ENCODE measurements at places on chromosomes 4 and X. TPM values are rescaled to one million over a fixed set of nuclear protein-coding genes. Genes with fewer than 3 reads are reported as not detected.

- DNase-seq, result no peak
Measured at GRCh38 chr4:113758372-113758771, 3.2 kb downstream of the CAMK2D start.

- no peak for DNase-seq
Measured at GRCh38 chrX:39948582-39948981, 149.2 kb downstream of the BCOR start.

GRCh38 chr4:76095568-76095967, 21.1 kb downstream of the ART3 start:
- no peak for DNase-seq

DNA sequence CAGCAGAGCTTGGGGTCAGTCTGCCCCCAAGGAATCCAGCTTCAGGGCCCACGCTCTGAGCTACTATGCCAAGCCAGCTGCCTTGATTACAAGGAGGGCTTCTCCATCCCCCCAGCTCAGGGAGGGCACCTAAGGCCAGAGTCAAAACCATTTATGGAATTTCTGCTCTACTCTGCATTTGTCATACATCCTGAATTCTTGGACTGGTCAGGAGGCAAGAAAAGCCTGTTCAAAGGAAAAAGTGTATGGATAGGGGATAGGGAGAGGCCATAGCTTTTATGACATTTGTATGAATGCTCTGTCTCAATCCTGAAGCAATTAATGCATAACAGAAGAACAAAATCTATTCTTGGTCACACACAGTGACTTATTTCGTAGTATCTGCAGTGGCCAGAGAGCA, 32.2 kb downstream of the EDNRA start:
- DNase-seq, result no peak

- DNase-seq, result no peak
Measured at GRCh38 chr4:139115226-139115625, 61.8 kb downstream of the ELF2 start.

MGARP gene
- 2.2 TPM for total RNA-seq

DNA sequence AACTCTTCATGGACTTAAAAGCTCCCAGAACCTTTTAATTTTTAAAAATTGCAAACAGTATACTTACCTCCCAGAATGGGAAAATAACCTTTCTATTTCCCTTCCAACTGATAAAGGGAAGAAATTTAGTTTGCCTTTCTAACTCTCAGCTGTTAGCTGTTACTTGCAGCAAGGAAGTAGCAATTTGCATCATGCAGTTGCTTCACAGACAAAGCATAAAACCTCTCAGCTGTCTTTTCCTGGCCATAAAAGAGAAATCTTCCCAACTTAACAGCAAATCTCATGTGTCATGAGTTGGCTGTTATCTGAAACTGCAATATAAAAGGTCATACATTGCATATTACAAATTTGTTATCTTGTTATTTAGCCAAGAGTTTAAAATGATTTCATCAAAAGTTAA, 18.4 kb downstream of the C4orf17 start:
- no peak for DNase-seq

TMEM156 gene
- total RNA-seq, result not detected

KIF4A gene
- total RNA-seq, result 2.2 TPM

SPCS3 gene
- 60.2 TPM for total RNA-seq

DNA sequence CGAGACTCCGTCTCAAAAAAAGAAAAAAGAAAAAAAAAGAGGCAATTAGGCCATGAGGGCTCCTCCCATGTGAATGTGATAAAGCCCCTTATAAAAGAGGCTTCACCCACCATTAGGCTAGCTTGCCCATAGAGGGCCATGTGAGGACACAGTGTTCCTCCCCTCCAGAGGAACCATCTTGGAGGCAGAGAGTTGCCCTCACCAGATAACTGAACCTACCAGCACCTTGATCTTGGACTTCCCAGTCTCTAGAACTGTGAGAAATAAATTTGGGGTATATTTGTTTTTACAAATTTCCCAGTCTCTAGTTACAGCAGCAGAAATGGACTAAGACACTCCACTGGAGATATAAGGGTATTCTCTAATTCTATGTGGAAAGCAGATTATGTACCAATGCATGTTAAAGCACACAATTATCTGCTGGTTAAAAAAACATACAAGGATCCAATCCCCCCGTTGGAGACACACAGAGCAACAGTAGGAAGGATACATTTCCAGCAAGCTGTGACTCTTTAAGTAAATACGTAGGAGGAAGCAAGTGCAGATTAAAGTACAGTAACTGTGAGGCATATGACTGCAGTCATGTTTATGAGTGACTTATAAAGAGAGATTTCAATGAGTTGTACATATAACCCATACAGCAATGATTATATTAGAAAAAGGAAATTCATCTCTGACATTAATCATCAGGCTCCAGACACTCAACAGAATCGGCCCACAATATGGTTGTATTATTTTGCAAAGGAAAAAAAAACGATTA, 21.4 kb downstream of the SH3RF1 start:
- no peak for DNase-seq

DNA sequence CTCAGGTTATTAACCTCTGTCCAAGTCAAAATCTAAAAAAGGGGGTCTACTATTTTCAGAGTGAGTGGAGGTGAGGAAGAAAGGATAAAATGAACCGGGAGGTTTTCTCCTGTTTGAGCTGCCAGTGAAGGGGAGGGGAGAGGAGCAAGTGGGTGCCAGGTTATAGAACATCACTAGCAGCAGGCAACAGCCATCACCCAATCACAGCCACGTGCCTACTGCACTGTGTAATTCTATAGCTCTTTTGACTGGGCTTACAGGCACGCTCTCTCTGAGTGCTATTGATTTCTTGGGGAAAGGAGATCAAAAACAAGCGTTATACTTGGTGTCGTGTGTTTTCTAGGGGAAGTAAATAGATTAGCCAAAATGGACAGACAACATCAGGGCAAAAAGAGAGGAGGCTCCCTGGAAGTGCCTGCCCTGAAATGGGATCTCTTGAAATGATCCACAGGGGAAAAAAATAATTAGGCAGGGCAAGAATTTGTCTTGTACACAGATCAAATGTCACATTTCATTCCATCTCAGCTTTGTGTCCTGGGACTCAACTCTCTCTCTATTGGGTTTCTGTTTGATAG, 300.5 kb upstream of the LCORL start:
- DNase-seq, result no peak

DNA sequence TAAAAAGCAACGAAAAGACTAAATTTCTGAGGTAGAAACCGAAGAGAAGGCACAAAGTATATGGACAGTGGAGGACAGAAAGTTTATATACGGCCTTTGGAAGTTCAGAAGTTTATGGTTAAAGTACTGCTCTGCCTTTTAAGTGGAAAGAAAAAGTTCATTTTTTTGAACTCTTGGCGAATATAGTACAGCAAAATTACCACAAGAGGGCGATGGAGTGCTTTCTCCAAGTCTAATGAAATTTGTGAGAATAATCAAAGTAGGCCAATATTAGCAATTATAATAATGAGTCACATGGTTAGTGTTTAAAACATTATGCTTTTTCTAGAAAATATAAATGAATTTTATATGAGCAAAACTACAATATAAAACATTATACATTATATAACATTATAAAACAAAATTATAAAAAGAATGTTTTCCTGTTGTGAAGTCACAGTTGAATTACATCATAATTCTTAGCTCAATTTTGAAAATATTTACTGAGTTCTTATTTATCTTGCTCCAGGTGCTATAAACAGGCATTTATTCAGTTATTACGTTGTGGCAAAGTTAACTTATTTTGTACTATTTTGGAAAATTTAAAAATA, 136.2 kb upstream of the BMPR1B start:
- DNase-seq, result no peak

DNA sequence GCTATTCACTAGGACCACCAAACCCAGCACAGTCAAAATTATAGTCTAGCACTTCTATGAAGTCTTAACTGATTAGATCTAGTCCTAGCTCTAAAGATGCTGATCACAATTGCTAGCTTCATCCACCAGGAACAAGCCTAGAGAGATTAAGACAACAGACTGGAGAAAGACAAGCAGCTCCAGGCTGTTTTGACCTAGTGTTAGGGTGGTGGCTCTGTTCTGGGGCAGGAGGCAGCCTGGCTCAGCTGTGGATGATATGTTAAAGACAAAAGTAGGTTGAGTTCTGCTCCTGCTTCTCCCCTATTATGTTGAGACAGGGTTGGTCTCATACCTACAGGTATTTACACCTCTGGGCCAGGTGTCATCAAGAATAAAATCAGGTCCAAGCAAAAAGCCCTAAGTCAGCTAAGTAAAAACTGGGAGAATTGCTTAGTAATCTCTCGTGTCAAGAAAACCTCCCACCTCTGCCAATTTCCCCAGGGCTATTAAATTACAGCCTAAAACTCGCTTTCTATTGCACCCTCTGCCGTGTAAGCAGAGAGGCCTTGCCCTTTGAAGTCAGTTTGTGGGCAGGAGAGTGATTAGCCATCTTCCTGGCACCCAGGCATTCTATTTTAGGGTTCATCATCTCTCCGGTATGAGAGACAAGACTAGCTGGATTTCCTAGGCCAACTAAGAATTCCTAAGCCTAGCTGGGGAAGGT, 39.9 kb downstream of the RAB40AL start:
- no peak for DNase-seq

GRCh38 chr4:67558493-67558892, at the start of gene STAP1:
STAP1 (plus strand) TSS chr4:67558727; CDS start chr4:67558810, 83 bp downstream.
- no peak for DNase-seq

DNA sequence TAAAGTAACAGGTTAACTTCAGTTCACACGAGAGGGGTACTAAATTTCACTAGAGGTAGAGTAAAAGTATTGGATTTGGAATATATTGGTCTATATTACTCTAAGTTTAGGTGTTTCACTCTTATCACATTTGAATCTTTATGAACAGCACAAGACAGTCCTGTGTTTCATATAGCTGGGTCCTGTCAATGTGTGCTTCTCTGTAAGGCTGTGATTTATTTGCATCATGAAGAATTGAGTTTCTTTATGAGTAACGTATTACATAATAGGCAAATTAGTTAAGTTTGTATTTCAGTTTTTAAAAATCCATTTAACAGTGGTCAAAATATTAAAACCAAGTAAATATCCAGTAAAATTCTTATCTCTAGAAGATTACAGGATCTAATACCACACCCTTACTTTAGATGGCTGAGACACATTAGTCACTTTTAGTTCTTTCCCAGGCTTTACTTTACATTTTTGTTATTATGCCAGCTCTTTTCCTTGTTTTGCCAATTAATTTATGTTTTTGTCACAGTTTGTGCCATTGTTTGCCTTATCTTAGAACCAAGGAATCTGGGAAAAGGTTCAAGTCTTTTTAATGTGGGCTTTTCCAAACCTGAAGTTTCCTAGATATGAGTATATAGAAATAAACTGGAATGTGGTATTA, 32.1 kb downstream of the NUDT6 start:
- no peak for DNase-seq

- no peak for DNase-seq
Measured at GRCh38 chrX:46991664-46992063, 79.4 kb downstream of the JADE3 start.

IL2 gene
- not detected for total RNA-seq

GRCh38 chrX:74178536-74178935, 125.4 kb upstream of the ZCCHC13 start:
- DNase-seq, result no peak

DNA sequence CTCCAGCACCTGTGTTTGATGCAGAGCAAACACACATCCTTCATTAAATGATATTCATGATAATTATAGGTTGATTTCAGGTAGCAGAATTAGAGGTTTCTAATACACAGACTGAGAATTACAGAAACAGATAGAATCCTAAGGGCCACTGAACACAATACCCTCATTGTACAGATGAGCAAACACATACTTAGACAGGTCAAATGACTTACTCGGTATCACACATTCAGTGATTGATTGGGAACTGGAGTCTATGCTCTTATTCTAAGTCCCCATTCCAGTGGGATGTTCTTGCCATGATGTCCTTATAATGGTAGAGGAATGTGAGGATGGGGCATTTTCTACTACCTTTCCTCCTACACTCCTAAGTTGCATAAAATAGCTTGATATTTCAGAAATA, 70.8 kb downstream of the DCAF8L1 start:
- DNase-seq, result no peak

ETDA gene
- not detected for total RNA-seq

GRCh38 chrX:15546745-15547144, 46.1 kb downstream of the BMX start:
- no peak for DNase-seq

PDGFC gene
- 19.4 TPM for total RNA-seq

- no peak for DNase-seq
Measured at GRCh38 chr4:2862528-2862927, 18.9 kb downstream of the ADD1 start.

GRCh38 chr4:144655491-144655890, 9.5 kb downstream of the HHIP start:
- no peak for DNase-seq

DNA sequence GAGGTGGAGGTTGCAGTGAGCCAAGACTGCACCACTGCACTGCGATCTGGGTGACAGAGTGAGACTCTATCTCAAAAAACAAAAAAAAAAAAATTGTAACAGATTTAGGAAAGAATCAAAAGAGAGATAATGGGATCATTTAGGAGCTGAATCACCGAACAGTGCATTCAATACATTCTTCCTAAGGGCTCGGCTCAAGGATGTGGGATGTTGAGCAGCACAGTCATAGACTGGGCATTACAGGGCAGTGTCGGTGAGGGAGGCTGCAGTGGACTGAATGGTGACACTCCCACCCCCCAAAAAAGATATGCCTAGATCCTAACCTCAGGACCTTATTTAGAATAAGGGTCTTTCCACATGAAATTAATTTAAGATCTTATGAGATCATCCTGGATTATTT, 70.0 kb downstream of the EVC2 start:
- DNase-seq, result no peak

- DNase-seq, result no peak
Measured at GRCh38 chrX:71056867-71057266, 11.3 kb downstream of the SNX12 start.

SOWAHD gene
- total RNA-seq, result not detected

DNA sequence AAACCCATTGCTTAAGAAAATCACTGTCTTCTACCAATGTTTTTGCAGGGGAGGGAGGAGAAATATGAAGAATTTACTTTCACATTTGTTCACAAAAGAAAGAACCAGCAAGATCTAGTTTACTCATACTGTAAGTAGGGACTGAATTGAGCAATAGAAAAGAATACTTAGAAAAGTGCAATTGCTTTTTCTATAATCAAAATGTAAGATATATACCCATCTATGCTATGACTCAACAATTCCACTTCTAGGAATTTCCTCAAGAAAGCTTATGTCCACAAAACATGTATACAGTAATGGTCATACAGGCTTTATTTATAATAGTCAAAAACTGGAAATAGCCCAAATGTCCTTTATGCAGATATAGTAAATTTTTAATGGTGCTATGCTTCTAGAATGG, 196.4 kb downstream of the LRBA start:
- no peak for DNase-seq
